Suppressor macrophage (primary cell): ENCODE measurements at places on chromosomes 16 and 17.

DNA sequence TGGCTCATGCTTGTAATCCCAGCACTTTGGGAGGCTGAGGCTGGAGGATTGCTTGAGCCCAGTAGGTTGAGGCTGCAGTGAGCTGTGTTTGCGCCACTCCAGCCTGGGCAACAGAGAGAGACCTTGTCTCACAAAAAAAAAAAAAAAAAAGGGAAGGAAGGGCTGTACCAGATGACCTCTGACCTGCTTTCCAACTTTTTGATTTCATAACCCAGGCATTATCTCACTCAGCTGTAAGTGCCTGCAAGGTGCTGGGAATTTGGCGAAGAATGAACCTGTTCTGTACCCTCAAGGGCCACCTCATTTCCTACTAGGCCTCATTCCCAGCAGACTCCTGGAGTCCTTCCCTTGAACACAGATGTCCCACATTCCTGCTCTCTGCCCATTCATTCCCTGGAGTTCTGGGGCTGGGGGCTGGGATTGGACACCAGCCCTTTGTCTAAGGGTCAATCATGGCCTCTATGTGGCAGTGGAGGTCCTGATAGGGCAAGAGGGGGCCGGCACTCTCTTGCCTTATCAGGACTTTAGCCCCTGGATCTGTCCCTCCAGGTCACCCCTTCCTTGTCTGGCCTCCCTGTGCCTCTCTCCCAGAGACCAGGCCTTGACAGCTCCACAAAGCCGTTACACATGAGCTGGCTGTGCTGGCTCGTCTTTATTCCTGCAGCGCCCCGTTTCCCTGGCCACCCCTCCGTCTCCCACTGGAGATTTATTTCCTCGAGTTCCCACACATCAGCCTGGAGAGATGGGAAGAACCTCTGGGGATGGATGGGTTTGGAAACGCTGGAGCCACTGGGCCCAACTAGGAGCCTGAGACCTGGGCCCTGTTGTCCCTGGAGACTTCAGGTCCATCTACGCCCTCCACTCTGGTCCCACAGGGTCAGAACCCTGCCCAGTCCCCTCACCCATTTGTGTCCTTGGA lies 821 bp upstream of the GFAP start:
- DNase-seq, result peak; percentile 47

- no peak for DNase-seq
Measured at GRCh38 chr17:36791942-36792475, 145.3 kb upstream of the LHX1 start.

DNA sequence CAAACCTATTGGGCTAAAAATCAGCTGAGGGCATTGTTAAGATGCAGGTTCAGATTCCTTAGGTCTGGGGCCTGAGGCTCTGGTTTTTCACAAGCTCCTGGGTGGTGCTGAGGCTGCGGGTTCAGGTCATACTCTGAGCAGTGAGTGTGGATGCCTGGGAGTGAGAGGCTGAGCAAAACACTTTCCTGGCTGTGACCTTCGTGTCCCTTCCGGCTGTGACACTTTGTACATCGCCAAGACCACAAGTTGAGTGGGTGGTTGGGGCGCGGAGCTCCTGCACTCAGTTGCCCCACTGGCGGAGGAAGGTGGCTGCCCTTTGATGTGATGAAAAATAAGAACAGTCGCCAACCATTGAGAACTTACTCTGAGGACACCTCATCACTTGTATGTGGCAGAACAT lies 24.8 kb downstream of the CCR7 start:
- DNase-seq, result no peak

DNA sequence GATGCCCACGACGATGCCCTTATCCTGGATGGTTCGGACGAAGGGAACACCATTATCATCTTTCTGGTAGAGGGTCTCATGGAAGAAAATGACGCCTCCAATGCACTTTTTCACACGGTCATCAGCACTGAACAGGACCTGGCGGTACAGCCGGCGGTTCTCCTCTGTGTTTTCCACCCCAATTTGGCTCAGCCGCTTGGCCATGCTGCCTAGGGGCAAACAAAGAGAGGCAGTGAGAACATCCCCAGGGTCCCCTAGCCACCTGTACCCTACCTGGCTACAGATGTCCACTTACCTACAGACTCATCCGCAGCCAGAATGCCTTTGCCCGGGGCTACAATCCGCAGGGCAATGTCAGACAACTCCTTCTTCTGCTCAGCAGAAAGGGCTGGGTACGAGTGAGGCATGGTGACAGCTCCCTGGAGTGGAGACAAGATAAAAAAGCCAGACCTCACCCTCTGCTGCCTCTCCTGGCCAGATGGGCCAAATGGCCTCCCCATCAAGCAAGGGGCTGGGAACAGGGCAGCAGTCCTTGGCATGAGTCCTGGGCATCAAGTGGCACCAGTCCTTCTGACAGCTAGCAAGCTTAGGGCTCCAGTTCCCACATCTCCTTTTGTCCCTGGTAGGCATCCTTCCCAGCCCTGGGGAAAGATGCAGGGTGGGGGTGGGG lies 1.4 kb downstream of the ALDOC start:
- no peak for DNase-seq

DNA sequence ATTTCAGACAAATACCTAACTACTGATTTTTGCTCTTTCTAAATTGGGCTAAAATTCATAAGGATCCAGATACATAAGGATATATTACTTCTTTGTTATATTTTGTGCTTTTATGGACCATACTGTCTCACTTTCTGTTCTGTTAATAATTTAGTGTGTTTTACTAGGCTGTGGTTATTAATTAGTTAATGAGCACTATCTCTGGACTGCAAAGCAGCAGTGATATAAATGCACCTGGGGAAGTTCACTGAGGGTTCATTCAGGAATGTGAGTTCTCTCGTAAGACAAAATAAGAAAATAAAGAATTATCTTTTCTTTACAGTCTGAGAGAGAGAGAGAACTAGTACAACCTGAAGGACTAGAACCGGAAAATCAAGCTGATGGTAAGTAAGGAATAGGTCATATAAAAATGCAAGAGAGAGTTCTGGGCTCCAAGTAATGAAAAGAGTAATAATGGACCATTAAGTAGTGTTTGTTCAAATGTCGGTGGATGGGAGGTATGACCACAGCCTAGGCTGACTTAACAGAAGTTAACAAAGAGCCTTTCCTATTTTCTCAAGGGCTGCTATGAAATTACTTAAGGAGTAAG lies 55.6 kb downstream of the IKZF3 start:
- no peak for DNase-seq

DNA sequence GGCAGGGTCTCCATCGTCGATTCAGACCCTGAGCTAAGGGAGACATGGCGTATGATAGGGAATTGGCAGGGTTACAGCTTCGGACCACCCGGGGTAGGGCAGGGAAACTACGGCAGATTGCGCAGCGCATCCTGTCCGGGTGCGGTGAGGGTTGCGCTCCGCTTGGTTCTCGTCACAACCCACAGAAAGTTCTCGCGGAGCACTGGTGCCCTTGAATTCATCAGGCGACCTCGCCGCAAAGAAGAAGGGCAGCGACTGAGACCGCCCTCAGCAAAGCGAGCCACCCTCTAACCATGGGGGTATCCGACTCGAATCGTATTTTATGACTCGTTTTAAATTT lies 1.2 kb downstream of the HS3ST3B1 start:
- DNase-seq, result peak; percentile 43

DNA sequence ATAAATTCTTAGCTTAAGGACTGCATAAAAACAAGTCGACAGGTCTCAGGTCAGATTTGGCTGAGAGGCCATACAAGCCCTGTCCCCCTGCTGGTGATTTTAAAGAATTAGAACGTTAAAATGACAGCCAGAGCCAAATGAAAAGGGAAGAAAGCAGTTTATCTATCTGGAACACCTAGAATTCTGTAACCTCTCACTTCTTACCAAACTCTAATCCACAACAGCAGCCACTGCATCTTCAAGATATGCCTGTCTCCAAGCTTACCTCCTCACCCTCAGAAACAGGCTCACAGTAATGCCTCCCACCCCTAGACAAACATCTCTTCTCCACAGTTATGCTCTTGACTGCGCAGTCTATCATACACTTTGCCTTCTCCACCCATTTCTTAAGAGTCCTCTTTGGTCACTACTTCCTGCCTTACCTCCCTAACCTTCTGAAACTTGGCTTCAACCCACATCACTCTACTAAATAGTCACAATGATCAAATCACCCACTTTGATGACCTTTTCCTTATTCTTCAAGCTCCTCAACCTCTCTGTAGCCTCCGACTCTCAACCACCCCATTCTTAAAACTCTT lies 14.2 kb downstream of the ANKFY1 start:
- DNase-seq, result peak; percentile 61

DNA sequence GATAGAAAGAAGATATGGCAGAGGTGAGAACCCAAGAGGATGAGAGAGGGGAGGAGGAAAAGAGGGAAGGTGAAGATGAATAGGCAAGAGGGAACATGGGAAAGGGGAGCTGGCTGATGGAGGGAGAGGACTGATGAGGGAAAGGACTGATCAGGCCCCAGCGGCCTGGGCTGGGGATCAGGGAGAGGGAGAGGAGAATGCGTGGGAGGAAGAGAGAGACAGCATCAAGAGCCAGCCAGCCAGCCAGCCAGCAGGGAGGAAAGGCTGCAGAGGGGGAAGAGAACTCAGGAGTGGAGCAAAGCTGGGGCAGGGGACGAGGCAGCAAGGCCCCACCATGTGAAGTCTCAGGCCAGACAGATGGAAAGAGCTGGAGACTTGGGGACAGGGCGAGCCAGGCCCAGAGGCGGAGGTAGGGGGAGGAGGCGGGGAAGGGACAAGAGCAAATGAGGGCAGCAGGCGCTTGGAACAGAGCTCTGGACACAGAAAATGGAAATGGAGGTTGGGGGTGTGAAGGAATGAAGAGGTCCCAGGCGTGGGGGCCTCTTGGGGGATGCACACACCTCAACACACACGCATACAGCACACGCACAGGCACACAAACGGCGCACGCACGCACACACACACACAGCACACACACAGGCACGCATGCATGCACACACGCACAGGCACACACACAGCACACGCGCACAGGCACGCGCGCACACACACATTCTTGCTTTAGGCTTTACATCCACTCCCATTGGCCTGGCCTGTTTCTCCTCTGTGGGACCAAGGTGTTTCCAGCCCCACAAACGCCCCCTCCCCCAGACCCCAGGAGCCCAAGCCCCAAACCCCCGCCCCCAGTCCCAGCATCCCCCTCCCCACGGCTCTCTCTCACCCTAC lies 12.3 kb downstream of the DLG4 start:
- no peak for DNase-seq

DNA sequence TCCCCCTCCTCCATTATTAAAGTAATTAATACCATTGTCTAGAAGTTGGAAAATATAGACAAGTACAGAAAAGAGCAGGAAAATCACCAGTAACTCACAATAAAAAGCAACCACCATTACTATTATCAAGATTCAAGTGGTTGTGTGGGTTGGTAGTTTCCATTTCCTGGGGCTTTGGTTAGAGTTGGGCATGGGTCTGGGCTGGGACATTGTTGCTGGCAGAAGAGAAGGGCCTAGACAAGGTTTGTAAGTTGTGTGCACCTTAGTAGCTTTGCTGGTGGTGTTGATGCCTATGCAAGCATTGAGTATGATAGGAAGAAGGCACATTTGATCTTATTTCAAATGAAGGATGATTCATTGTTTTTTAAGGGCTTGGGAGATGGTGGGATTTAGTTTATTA lies 25.4 kb upstream of the NFATC3 start:
- no peak for DNase-seq

GRCh38 chr16:88076211-88076931 lies 125.1 kb downstream of the BANP start:
- no peak for DNase-seq

- no peak for DNase-seq
Measured at GRCh38 chr17:12250973-12251372, 230.3 kb downstream of the MAP2K4 start.

GRCh38 chr17:38911081-38911730 lies 14.2 kb upstream of the LASP1NB start:
- no peak for DNase-seq

- DNase-seq, result no peak
Measured at GRCh38 chr17:73939806-73940205, 263.7 kb upstream of the RPL38 start.

DNA sequence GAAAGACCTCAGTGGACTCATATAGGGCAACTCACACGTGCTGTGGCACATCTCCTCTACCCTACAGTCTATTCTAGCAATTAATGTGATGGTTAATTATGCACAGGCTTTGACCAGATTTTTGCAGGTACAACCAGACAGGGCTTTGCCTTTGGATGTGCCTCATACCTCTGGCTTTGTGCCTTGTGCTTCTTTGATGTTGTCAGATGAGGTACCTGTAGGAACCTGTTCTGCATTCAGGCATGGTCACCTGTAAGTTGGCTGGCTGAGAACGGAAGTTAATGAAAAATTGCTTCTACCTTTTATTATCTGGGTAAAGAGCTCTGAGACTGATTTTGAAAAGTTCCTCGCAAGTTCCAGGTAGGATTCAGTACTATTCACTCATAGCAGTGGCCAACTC lies 462.9 kb upstream of the ZFHX3 start:
- no peak for DNase-seq

- DNase-seq, result no peak
Measured at GRCh38 chr16:55289353-55289752, 34.6 kb upstream of the IRX6 start.

GRCh38 chr17:42065201-42065600 lies 14.8 kb upstream of the C17orf113 start:
- peak; percentile 17 for DNase-seq

DNA sequence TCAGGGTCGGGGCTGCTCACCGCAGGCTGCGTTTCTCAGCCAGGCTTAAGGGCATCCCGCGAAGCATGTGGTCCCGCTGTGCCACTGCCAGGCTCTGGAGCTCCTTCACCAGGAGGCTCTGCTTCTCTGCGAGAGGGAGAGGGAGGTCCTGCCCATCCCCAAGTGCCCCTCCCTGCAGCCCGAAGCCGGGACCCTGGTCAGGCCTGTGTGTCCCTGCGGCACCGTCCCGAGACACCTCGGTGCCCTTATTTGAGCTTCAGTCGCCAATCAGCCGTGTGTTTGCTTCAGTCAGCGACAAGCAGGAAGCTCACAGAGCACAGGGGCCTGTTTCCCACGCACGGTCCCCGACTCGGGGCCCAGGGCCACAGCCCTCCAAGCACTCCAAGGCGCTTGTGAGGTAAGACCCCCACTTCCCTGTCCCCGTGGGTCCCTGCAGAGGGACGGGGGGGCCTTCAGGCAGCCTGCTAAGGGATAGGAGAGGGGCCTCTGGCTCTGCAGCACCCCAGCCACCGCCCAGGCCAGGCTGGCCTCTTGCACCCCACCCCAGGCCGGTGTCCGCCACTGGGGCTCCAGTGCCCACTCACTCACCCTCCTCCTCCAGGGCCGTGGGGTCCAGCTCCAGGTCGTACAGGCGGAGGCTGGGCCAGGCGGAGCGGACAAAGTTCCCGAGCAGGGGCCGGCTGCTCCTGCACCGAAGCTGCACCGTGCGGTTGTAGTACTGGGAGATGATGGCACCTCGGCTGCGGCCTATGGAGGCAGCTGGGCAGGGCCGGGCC lies 3.2 kb downstream of the TMC6 start:
- peak; percentile 9 for DNase-seq
